ENCODE measurements at places on chromosomes 4 and X. TPM values are rescaled to one million over a fixed set of nuclear protein-coding genes. Genes with fewer than 3 reads are reported as not detected.

CD40LG gene
- 0.32 TPM for total RNA-seq

GPAT3 gene
- total RNA-seq, result 7.5 TPM

SORCS2 gene
- total RNA-seq, result 5.0 TPM

ZFX gene
- 61.8 TPM for total RNA-seq

DNA sequence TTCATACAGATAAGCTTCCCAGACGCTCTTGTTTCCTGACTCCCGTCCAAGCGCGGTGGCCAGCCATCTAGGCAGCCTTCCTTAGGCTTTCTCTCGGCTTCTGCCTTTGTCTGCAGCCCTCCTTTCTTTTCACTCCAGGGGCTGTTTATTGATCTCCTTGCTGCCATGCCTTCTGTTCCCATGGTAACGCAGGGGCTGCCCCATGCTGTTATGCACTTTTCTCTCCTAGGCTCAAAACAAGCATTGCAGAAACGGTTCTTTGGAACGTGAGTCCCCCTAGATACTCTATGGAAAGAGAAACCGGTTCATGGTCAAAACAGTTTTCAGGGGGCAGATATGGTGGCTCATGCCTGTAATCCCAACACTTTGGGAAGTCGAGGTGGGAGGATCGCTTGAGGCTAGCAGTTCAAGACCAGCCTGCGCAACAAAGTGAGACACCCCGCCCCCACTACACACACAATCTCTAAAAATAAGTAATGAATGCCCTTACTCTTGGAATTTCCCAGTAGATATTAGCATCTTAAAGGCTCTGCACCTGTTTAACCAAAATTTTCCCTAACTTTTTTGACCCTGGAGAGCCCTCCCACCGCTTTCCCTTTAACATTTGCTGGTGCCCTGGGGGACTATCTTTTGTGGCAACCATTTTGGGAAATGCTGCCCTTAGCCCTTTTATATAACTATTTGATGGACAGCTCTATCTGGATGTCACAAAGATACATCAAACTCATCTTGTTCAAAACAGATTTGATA is 53.9 kb upstream of the ZNF157 start:
- no peaks in the 10 kb centered on the region for H3K27me3 ChIP-seq
- H3K4me1 ChIP-seq, result no peaks in the 10 kb centered on the region

GRCh38 chr4:100581337-100581736 is 63.5 kb upstream of the EMCN start:
- H3K27me3 ChIP-seq, result no peaks in the 10 kb centered on the region
- no peak overlapping the region for H3K4me3 ChIP-seq
- no peaks in the 10 kb centered on the region for H3K4me1 ChIP-seq
- H3K27ac ChIP-seq, result no peak overlapping the region
- H3K36me3 ChIP-seq, result no peaks in the 10 kb centered on the region
